Pons (tissue), 1 donor: ENCODE measurements at places on chromosomes 5 and 9.

DNA sequence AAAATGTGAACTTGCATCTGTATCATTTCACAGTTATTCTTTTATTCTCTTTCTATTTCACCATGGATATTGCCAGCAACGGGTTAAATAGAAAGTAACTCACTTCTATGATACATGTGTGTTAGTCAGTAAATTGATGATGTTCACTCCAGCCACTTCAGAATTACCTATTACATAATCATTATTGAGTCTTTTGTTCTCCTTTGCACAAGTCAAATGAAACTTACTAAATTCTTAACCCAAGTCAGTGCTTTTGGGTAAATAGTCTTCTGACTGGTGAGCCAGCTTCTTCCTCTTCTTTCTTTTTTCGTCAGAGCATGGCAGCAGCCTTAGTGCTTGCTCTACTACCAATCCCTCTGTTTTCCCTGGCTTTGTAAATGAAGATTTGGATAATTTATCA is 344.3 kb downstream of the RAB3C start:
- DNase-seq: no peak

- no peak for DNase-seq
Observed at GRCh38 chr9:134335061-134335460, 8.8 kb downstream of the RXRA start.

GRCh38 chr5:73390972-73391371 is 57.6 kb downstream of the FOXD1 start:
- DNase-seq: no peak

DNA sequence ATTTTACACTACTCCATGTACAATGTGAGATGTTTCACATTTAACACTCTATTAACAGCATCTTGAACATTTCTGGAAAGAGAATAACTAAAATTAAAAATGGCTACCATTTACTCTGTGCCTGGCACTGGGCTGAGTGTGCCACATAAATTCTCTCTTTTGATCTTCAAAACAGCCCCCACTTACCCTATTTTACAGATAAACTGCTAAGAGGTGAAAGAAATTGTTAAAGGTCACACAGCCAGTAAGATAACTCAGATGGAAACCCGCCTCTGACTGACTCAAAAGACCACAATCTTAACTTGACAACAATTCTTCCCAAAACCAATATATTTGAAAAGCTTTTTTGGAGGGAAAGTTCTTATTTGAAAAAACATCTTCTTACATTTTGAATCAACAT is 97.3 kb downstream of the MAPKAP1 start:
- DNase-seq: no peak

GRCh38 chr5:32453916-32454315 is 9.4 kb upstream of the ZFR start:
- no peak for DNase-seq

GRCh38 chr9:125784286-125785049 is 37.3 kb downstream of the PBX3 start:
- no peak for DNase-seq

GRCh38 chr5:131542723-131543122 is 92.3 kb downstream of the RAPGEF6 start:
- DNase-seq: no peak

DNA sequence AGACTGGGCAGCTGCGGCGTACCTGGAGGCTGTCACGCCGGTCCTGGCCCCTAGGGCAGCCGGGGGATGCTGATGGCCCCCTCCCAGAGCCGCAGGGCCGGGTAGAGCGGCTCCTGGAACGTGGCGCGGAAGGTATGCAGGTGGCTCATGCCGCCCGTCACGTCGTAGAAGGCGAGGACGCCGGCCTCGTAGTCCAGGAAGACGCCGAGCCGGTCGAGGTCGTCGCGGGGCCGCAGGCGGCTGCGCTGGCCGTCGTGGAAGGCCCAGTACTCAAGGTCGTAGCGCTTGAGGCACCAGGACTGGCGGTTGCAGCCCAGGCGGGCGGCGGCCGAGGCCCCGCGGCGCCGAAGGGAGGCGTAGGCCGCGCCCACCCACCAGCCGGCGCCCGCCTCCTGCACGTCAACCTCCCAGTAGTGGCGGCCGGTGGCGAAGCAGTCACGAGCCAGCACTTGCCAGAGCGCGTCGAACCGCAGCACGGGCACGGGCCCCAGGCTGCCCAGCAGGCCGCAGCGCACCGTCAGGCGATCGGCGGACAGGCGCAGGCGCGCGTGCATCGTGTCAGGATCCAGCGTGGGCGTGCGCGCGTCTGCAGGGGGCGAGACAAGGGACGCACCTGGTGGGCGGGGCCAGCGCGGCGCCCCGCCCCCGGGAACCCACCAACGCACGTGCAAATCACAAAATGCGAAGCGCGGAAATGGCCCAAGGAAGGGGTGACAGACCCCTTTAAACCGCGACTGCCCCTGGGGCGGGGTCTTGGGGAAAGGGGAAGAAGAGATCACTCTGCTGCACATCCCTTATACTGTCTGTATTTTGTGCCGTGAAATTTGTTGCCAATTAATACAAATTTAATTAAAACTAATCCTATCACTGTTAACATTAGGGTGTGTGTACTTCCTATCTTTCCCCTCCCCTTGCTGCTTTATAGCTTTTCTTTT is 31.2 kb downstream of the NANS start:
- no peak for DNase-seq

DNA sequence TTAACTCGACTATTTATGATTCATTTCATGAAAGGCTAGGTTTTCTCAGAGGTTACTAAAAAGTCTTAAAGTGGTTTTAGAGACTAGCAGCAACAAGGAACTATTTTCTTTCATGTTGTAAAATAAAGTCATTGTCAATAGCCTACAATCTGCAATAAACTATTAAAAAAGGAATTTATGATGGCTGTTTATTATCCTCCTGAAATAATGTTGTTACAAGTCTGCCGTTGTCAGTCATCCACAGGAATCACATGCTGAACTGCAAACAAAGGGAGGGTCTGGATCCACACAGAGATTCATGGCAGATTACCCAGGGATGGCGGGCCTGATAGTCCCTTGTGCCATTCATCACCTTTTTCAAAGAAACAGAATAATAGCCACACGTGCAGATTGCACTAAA is 49.2 kb downstream of the TMEM174 start:
- DNase-seq: no peak

DNA sequence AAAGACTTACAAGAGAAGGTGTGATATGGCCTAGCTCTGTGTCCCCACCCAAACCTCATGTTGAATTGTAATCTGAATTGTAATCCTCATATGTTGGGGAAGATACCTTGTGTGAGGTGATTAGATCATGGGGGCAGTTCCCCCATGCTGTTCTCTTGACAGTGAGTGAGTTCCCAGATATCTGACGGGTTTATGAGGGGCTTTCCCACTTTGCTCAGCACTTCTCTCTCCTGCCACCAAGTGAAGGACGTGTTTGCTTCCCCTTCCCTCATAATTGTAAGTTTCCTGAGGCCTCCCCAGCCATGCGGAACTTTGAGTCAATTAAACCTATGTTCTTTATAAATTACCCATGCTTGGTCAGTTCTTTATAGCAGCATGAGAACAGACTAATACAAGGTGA is 49.0 kb downstream of the CDO1 start:
- no peak for DNase-seq

DNA sequence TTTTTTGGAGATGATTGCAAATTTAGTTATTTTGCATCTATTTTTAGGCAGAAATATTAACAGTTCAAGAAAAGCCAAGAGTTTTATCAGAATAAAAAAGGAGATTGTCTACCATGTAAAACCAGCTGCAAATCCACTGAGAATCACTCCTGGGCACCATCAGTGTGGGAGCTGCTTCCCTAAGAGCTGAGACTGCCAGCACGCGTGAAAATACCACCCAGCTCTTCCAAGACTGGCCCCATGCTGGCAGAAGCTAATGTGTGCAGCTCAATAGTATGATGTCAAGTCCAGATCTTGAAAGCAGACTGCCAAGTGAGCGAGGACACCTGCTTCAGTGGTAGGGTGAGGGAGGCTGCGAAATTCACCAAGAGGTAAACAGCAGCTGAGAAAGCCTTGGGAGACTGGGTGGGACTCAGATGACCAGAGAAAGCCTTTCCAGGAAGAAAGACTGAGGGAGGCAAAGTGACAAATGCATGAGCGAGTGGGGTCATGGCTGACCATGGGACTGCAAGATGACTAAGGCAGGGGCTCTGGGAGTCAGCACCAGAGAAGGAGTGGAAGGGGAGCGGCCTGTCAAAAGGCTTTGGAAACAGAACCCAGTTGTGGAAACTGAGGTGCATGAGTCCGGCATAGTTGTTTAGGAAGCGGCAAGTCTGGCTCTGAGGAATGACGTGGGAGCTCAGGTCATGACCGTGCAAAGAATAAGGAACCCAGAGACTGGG is 200.9 kb downstream of the GADD45G start:
- no peak for DNase-seq

- DNase-seq: no peak
Observed at GRCh38 chr5:157770665-157771064, 27.2 kb downstream of the LSM11 start.

GRCh38 chr9:76366275-76366674 is 28.0 kb downstream of the RFK start:
- DNase-seq: no peak

DNA sequence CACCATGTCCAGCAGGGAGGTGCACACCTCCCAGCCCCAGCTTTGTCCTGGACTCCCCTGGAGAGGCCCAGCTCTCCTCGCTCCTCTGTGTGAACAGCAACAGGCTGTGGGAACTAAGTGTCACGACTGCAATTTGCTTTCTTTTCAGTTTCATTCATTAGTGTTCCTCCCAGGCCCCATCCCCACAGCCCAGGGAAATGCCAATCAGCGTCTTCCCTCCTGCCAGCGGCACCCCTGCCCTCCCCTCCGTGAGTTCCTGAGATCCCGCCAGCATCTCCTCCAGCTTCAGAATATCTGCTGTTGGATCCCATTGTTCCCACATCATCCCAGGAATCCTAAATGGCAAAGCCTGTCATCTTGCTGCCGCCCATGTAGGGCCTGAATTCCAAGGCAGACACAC is 13.1 kb upstream of the RPL26L1 start:
- DNase-seq: no peak

DNA sequence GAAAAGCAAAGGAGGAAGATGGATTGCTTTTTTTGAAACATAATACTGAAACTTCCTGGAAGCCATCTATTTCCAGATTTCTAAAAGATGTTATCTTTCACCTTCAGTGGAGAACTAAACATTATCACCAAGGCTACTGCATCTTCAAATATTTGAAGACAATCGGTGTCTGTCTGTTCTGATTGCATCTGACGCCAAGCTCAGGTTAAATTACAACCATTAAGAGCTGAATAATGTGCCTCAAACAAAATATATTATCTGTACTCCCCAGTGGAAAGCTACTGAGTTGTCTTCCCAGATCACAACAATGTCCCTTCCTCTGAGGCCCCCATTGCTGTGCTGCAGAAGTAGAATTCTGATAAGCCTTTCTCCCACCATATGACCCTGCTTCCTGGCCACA is 342.3 kb downstream of the PLK2 start:
- no peak for DNase-seq

- DNase-seq: no peak
Observed at GRCh38 chr9:7137571-7137970, 379.8 kb downstream of the KDM4C start.

DNA sequence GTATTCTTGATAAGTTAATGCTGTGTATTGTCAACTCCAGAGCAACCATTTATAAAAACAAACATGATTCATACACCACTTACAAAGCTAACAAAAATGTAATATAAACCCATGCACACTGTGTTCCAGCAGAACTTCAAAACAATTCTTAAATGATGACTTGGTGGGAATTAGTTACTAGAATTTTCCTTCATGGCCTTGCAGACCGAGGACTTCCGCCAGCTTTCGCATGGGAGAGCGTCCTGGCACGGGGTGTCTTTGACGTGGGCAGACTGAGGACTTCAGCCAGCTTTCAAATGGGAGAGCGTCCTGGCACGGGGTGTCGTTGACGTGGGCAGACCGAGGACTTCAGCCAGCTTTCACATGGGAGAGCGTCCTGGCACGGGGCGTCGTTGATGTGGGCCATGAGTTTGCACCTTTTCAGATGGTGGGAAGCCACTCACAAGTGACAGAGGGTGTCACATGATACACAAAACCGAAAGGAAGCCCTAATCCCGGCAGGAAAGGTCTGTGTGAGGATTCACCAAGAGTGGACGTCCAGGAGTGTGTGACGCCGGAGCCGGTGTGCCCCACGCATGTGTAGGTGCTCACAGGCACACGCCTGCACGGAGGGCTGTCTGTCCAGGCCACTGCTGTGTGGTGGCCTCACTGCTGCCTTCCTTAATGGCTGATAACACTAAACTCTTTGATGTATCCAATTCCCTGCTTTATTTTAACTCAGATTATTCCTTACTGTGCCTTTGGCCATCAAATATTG is 211.3 kb upstream of the IRX4 start:
- DNase-seq: no peak

- no peak for DNase-seq
Observed at GRCh38 chr5:16467363-16468219, 2.0 kb upstream of the ZNF622 start.

DNA sequence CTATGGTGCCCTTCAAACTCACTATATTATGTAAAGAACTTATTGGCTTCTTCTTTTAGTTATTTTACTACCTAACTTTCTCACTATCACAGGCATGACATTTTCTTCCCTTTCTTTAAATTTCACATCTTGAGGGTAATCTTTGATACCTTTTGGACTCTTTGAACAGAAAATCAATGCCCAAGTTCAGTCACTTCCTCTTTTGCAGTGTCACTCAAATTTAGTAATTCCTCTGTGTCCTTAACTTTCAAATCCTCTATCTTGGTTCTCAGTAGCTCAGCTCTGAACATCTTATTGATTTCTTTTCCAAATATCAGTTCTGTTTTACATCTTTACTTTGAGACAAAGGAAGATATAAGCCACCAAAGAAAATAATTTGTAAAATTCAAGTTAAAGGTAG is 25.5 kb downstream of the CNTLN start:
- no peak for DNase-seq

- DNase-seq: no peak
Observed at GRCh38 chr5:124963236-124963919, 216.9 kb upstream of the ZNF608 start.

DNA sequence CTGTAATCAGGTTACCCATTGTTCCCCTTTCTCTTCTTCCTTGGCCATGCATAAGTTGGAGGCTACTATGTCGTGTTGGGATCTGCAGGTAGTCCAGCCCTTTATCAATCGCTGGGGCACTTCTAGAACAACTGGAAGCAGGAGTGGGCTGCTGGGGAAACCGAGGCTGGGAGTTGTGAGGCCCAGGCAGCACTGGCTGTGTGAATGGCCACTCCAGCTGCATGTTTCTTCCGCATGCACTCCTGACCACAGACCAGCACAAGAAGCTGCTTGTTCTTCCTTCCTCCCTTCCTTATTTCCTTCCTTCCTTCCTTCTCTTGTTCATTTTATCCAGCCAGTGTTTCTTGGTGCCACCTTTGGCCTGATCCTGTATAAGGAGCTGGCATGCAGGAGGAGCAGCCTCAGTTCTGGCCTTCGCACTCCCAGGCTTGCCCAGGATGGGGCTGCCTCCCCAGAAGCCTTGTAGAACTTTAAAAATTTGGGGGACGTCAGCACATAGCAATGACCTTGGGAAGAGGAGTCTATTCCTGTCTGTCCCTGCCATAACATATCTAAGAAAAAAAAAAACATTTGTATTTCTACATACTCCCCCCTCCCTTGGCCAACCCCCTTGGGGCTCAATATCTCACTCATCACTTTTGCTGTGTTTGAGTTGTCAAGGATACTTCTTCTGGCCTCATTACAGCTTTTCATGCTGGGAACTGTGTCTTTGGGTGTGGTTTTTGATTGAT is 20.8 kb upstream of the CXCL14 start:
- DNase-seq: no peak
